ENCODE measurements at places on chromosomes 5 and 9.

GRCh38 chr5:61167382-61167781 is 5.1 kb upstream of the SMIM15 start:
- no peak for DNase-seq

GRCh38 chr5:31688515-31689092 is 49.7 kb downstream of the PDZD2 start:
- DNase-seq = no peak

GRCh38 chr5:68862560-68862959 is 231.3 kb upstream of the SLC30A5 start:
- DNase-seq = no peak

DNA sequence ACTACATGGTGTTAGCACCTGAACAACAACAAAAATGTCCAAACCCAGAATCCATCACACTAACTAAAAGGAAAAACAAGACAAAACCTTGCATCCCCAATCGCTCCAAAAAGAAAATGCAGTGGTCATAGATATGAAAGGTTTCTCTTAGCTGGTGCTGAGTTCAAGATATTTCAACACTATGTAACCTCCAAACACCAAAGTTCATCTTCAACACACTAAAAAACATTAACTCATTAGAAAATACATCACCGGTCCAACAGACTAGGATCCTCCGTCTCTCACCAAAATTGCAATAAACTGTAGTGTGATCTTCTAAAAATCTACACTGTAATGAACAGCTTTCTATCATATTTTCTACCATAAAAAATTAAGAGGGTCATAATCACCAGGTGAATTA is 60.8 kb downstream of the ECPAS start:
- no peak for DNase-seq

DNA sequence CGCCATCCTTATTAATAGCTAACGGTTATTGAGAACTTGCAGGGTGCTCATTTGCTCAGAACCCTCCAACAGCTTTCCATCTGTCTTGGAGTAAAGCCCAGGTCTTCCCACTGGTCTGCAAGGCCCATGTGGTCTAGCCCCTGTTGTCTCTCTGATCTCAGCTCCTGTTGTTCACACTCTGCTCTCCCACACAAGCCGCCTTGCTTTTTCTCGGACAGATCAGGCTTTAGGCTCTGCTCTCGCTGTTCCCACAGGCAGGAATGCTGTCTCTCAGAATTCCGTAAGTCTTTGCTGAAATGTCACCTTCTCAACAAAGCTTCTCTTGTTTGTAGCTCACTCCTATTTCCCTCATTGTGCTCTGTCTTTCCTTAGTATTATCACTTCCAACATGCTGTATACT is 34.3 kb downstream of the GPR107 start:
- no peak for DNase-seq

GRCh38 chr5:141155540-141156374 is 5.9 kb downstream of the PCDHB6 start:
- DNase-seq = no peak

- no peak for DNase-seq
Measured at GRCh38 chr9:105964156-105964555, 269.8 kb downstream of the TMEM38B start.

DNA sequence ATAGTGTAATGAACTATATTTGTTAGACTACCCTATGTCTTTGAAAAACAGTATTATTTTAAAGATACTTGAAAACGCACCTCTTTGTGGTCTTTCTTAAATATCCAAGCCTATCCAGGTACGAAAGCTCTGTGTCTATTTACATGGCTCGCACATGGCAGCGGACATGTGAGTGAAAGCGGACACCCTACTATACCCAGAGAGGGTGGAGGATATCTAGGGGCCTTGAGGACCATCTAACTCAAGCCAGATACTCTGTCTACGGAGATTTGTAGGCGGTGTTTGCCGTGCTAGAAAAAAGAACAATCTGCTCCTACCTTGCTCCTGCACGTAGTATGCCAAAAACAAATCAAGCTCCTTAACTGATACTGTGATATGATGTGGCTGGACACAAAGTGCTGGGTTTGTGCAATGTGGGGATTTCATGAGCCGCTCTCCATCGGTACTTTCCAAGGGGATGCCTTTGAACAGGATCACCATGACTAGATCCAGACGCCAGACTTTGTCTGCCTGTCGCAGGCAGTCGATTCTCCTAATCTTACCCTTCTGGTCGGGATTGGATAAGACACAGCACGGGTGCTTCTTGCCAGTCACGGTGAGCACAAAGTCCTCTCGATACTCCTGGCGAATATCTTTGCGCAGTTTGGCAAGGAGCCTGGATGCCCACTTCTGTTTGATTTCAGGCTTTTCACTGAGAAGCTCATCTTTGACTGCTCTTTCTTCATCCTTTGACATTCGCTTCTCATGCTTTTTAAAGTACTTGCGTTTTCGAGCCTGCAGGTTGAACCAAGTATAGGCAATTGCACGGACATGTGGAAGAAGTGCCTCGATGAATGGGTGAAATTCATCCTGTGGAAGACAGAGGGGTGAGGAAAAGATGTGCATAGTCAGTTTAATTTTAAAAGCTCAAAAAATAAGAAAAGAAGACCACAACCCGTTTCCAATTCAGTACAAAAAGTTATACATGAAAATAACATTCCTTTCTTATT is 7.0 kb downstream of the NFIB start:
- DNase-seq = no peak

- no peak for DNase-seq
Measured at GRCh38 chr5:15606197-15606596, 106.2 kb downstream of the FBXL7 start.

DNA sequence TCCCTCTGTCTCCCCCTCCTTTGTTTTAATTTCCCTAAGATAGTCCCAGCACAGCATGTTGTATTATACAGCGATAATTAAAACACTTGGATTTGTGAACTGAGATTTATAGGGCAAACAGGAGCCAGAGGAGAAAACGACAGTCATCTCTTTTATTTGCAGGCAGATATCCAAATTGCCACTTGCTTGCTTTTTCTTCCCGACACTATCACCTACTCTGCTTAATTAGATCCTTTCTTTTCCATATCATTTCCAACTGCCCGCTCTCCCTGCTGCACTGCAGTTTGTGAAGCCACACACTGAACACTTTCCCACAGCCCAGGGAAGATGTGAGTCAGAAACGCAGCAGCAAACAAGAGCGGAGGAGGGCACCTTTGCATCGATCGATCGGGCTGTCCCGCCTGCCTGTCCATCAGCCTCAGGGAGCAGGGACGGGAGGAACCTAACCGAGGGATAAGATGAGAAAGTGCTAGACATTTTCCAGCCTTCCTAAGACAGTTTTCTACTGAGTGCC is 35.8 kb upstream of the SPRY4 start:
- no peak for DNase-seq

DNA sequence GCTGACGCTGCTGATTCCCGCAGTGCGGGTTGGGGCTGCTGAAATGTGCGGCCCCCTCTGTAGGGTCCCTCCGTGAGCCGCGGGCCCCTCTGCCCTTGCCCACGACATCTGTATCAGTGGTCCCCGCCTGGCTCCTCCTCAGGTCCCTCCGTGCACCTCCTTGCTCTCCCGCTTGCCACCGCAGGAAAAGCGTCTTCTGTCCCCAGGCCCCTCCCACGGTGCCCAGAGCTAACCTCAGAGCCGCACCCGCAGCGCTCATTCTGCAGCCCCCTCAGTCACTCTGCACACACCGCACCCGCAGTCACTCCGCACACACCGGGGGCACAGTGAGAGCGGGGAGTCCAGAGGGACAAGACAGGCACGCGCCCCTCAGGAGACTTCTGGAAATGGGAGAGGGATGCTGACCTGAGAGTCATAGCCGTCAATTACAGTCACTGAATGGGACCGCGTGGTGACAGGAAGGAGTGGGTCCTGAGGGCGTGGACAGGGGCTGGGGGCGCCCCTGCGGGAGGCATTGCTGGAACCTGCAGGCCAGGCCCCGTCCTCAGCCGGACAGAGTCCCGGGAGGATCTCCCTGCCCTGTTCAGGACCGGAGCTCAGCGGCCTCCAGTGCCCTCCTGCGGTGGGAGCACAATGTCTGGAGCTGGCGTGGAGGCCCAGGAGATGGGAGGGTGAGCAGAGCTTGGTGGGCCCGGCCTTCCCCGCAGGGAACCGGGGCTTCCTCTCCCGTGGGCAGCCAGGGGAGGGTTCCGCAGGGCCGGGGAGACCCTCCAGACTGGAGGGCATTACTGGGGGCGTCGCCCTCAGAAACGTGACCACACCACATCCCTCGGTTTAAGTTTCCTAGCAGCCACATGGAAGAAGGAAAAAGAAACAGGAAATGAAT is 66.1 kb upstream of the CTSL start:
- no peak for DNase-seq

DNA sequence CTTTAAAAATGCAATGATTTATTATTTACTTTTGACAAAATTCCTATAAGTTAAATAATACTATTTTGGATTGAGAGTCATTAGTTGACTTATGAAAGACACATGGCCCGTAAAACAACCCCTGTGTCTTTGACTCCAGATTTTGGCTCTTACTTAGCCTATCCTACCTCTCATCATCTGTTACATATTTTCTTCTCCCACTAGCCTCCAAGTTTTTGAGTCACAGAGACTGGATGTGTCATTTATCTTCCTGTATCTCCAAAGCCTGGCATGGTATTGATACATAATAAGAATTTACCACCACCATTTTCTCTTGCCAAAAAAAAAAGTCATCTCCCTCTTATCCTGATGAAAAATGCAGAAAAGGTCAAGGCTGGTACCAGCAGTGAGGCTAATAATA is 99.9 kb downstream of the GABRB2 start:
- DNase-seq = no peak

DNA sequence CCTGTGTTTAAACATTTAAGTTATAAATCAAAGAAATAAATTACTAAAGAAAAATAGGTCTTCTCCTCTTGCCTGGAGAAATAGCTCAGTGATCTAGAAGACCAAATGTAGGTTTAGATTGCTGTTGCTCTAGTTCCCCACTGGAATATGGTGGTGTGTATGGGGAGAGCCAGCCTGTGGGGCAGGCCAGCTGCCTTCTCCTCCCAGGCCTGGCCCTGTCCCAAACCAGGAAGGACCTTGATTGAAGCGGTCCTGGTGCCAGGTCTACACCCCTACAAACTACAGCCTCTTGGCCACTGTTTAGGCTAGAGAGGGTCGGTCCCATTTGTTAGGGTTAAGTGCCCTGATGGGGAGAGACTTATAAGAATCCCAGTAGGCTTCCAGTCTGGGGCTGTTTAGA is 35.4 kb downstream of the MAN2A1 start:
- DNase-seq = no peak

GRCh38 chr5:90134892-90135291 is 274.7 kb downstream of the CETN3 start:
- DNase-seq = no peak

- DNase-seq = no peak
Measured at GRCh38 chr5:180056153-180056552, 15.4 kb downstream of the RNF130 start.

GRCh38 chr5:112555691-112556090 is 136.6 kb upstream of the EPB41L4A start:
- no peak for DNase-seq

DNA sequence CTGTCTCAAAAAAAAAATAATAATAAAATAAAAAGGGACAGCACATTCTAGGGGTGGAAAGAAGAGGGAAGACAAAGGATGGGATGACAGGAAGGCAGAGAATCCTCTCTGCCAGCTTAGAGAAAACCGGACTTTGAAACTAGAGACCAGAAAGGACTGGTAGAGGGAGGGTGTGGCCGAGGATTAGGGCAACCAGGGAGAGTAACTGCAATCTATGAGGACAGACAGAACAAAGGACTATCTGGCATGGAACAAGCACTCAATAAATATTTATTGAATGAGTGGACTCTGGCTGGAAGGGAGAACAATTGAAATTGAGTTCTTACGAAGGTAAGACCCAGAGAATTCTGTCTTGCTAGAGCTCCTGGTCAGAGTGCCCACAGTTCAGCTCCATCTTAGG is 2.4 kb downstream of the GBA2 start:
- DNase-seq = no peak

DNA sequence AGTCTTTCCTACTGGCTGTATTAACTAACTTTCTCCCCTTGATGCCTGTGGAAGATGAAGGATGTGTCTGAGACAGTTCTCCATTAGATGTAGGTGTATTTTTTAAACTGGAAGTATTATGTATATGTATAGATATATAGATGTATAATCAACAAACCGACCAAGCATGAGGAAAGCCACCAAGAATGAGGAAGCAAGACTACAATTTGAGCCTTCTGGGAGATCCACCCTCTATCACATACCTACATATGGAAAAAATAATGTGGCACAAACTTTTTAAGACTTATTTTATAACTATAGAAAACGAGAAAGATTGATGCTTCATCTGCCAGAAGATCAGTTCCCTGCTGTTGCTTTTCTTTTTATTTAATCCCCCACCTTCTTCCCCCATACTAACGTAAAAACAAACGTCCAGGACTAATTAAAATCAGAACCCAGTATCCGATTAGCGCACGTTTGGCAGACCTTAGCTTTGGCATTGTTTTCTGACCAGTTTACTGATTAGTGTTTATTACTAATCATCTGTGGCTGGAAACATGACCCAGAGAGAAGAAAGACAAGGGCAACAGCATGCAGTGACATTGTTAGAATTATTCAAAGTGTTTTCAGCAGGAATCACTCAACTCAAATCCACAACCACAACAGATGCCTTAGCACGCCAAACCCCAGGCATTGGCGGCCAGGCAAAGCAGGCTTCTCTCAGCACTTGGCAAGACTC is 490.2 kb downstream of the EBF1 start:
- no peak for DNase-seq

DNA sequence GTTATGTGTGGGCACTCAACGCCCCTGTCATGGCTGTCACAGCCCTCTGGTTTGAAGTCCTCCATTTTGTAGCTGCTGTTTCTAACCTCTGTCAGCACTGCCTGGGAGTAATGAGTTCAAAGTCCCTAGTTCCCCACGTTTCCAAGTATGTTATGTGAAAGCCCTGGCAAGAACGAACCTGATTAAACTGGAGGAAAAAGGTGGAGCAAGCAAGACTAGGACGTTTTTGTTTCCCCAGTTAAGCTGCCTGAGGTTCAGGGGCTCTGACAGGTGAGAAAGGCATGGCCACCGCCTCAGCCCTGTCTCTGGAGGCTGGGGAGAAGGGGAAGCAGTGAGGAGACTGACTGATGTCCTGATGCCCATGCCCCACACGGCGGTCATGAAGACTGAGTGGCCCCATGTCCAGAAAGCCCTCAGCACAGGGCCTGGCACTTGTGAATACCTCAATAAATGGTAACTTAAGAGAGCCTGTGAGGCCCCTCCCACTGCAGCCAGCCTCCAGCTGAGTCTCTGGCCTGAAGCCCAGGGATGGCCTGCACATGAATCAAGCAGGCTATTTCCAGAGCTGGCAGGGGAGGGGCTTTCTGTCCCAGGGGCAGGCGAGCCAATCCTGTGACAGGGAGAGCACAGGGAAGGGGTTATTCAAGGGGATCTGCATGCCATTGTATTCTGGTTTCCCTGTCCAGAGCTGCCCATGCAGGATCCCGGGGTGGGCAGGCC is 61.8 kb downstream of the PFDN1 start:
- no peak for DNase-seq

GRCh38 chr5:65832603-65833228 is 93.7 kb upstream of the ERBIN start:
- no peak for DNase-seq

DNA sequence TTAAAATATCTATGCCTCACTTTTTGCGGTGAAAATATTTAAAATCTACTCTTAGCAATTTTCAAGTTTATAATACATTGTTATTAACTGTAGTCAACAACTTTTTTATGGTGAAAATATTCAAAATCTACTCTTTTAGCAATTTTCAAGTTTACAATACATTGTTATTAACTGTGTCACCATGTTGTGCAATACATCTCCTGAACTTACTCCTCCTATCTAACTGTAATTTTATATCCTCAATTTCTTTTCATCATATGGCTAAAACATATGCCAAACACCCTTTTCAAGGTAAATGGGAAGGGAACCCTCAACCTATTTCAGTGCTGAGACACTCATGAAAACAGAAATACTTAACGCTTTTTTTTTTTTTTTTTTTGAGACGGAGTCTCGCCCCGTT is 982.7 kb upstream of the DMAC1 start:
- no peak for DNase-seq

Data from CD4-positive, alpha-beta T cell treated with Interleukin-21 for 1 hour (primary cell).